Left colon (tissue), 2 donors: ENCODE measurements at places on chromosomes 11 and 22. TPM values are rescaled to one million over a fixed set of nuclear protein-coding genes. Genes with fewer than 3 reads are reported as not detected.

- DNase-seq = no peak
Measured at GRCh38 chr11:70247710-70248072, 22.8 kb upstream of the PPFIA1 start.

DNA sequence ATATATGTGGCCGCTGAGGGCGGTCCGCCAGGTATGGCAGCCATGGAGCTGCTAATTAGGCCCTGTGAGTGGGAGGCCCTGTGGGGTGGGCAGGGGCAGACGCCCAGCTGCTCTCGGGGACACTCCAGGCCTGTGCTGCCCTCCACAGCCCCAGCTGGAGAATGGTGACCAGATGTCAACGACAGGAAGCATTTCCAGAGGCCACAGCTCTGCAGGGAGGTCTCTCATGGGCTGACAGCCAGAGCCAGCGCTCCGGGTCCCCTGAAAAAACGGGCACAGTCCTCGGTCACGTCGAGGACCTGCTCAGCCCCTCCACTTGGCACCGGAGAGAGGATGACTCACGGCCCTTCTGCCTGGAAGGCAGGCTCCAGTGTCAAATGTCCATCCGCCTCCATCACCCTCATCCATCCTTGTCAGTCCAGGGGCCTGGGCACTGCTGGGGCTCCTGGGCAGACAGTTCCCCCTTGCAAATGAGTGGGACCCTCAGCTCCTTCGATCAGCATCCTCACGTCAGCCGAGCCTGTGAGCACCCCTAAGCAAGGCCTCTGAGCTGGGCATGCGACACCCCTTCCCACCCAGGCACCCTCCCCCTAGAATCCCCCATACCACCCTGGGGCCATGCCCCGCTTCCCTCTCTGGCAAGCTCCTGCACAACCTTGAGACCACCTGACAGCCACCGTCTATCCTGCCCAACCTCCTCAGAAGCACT, 1.9 kb downstream of the BID start:
- DNase-seq = no peak

RBMXL2 gene
- not detected for total RNA-seq

DNA sequence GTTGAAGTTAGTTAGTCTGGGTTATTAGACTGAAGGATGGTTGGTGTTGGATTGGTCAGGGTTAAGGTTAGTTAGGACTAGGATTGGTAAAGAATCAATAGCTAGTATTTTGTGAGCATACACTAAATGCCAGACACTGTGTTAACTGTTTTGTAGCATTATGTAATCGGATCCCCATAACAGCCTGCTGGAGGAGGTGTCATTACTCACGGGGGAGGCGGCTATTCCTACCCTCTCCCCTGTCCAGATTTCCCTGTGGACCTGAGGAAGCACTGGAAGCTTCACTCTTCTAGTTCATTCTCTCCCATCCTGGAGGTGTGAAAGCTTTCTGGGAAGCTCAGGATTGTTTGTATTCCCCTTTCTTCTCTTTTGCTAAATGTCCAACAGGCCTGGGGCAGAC, 40.5 kb upstream of the KCNJ11 start:
- no peak for DNase-seq

GAB4 gene
- not detected for total RNA-seq

ALX4 gene
- not detected for total RNA-seq

GRCh38 chr11:111336582-111337256, 38.4 kb downstream of the POU2AF3 start:
- DNase-seq = no peak

- no peak for DNase-seq
Measured at GRCh38 chr22:19904174-19904856, 37.3 kb upstream of the COMT start.

GRK3 gene
- 4.1 TPM for total RNA-seq

- no peak for DNase-seq
Measured at GRCh38 chr11:10518891-10519290, 22.1 kb downstream of the RNF141 start.

- DNase-seq = peak; percentile 24
Measured at GRCh38 chr11:66951927-66952337, 6.3 kb downstream of the PC start.

GRCh38 chr11:14373941-14374646, 15.1 kb upstream of the RRAS2 start:
- DNase-seq = no peak

GRCh38 chr22:20422271-20423007, 15.2 kb downstream of the SCARF2 start:
- no peak for DNase-seq

PMM1 gene
- total RNA-seq = 48.6 TPM

FZD4 gene
- 4.7 TPM for total RNA-seq

GRCh38 chr22:44360668-44361381, 48.1 kb upstream of the SHISAL1 start:
- no peak for DNase-seq

DNA sequence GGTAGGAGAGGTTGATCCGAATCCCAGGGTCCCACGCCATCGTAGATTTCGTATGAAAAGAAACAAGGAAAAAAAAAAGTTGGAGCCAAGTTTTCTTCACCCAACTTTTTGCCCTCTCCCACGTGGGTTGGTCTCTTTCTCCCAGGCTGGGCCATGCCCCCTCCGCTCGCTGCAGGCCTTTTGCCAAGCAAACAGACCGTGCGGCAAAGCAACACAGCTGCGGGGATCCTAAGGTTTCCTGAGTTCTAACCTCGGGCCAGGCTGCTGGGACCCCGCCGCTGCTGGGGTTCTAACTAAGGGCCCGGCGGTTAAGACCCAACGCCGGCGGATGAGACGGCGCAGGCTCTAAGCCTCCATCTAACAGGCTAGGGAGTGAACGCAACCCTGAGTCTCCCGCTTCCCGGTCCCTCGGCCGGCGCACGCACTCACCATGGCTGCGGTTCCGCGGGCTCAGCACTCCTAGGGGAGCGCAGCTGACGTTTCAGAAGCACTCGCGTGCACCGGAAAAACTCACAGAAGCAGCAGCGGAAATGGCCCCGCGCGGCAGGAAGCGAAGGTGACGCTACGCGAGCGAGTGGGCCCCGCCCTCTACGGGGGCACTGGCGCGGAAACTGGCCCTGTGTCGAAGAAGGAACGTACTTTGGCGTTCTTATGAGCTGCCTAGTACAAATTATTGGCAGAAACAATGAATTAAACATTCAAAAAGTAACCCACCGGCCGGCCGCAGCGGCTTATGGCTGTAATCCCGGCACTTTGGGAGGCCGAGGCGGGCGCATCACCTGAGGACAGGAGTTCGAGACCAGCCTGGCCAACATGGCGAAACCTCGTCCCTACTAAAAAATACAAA, at the start of gene SNU13:
Gene SNU13, minus strand, starts transcription at position 503 of the 847 bp plus-strand sequence. Its CDS starts 71 bp downstream, at position 432.
- DNase-seq = peak; percentile 93

- no peak for DNase-seq
Measured at GRCh38 chr11:41988951-41989572, 529.6 kb upstream of the LRRC4C start.

OR4C16 gene
- total RNA-seq = not detected

GRCh38 chr11:127003260-127003981, 2.9 kb upstream of the KIRREL3 start:
- no peak for DNase-seq

DNA sequence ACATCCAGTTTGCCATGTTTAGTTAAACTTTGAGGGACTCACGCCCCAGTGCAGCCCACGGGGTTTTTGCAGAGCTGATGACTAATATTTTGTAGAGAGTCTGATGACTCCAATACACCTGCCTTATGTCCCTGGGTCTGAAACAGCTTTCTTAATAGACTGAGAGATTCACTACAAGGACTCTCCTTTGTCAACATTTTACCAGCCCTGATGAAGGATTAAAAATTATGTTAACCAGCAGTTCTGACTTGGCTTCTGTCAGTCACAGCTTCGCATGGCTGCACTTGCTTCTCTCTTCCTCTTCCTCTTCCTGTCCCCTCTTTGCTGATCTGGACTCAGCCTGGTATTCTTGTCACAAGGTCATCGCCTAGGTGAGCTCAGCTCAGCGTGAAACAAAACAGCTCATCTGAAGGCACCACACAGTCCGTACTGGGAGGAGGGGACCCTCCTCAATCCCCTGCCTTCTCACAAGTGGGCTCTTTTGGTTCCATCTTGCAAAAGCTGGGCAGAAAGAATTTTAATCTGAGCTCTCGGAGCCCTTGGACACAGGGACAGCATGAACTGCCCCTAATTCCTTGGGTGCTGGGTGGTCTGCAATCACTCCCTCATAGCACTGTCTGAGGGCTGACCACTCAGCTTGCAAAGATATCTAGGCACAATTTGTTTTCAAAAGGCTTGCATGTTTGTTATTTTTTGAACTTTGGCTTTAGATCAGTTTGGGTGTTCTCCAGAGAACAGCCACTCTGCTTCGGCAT, 38.1 kb upstream of the POU2AF1 start:
- DNase-seq = no peak

GRCh38 chr11:1703146-1703545, 6.2 kb downstream of the KRTAP5-6 start:
- DNase-seq = no peak

DNA sequence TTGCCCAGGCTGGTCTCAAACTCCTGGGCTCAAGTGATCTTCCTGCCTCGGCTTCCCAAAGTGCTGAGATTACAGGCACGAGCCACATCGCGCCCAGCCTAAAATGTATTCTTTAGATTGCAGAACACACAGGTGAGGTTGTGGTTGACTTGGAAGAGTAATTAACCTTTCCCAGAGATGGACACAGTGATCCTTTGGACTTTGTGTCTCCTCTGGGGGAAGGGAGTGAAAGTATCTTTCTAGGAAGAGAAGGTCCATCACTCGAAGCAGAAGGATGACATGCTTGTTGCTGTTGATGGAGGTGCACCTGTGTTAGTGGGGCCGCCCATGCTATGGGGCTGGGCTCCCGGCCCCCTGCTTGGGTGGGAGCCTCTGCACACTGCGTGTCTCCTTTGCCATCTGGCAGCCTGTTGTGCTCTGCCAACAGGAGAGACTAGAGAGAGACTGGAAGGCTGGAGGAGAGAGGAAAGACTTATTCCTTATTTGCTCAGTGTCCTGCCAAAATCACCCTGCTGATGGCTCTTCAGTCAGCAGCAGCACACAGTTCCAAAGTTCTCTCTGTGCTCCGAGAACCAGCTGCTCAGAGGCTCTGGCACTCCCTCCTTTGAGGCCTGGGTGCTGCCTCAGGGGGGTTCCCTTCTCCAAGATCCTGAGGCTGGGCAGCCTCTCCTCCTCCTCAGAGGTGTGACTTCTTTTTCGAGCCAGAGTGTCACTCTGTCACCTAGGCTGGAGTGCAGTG, 33.1 kb upstream of the CYB5R3 start:
- no peak for DNase-seq

SAA4 gene
- not detected for total RNA-seq
